Keratinocyte (primary cell): ENCODE measurements at places on chromosomes 3 and 15.

GRCh38 chr3:31249545-31249944 is 283.2 kb upstream of the STT3B start:
- no peak for DNase-seq

GRCh38 chr15:44188795-44189194 is 6.3 kb downstream of the FRMD5 start:
- DNase-seq = no peak

- no peak for DNase-seq
These were observed 558 bp upstream of the SLC30A4 start for GRCh38 chr15:45523166-45523460.

GRCh38 chr3:26799679-26800317 is 177.2 kb downstream of the LRRC3B start:
- no peak for DNase-seq

DNA sequence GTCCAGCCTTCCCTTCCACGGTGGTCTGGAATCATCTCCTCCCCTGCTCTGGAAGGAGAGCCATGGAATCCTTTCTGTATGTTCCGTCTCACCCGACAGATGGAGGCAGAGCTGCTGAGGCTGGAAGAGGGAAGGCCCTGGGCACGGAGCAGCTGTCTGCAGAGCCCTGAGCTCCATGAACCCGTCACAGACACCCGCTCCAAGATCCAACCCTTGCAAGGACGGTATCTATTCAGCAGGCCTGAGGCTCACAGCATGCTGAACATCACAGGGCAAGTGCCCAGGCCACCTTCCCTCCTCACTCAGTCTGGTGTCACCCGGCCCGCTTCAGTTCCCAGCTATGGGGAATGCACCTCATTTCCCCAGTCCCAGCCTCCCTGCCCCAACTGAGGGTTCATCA is 103.9 kb downstream of the LRIG1 start:
- no peak for DNase-seq

- DNase-seq = no peak
These were observed 4.6 kb downstream of the TIMP4 start for GRCh38 chr3:12154151-12154550.

- DNase-seq = no peak
These were observed 8.4 kb upstream of the GP5 start for GRCh38 chr3:194407423-194407822.

DNA sequence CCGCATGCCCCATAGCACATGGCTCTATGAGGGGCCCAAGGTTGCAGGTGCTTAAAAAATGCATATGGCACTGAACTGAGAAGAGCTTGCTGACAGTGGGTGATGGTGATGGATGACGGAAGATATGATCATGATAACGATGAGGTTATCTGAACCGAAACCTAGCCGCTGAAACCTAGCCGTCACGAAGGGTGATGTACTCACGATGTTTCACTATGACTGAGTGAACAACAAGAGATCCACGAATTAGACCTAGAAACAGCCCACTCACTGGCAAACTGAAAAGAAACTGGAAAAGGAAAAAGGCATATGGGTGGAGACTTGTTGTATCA is 57.6 kb upstream of the BCL6 start:
- DNase-seq = no peak

GRCh38 chr3:185089751-185090150 is 63.1 kb downstream of the C3orf70 start:
- no peak for DNase-seq

DNA sequence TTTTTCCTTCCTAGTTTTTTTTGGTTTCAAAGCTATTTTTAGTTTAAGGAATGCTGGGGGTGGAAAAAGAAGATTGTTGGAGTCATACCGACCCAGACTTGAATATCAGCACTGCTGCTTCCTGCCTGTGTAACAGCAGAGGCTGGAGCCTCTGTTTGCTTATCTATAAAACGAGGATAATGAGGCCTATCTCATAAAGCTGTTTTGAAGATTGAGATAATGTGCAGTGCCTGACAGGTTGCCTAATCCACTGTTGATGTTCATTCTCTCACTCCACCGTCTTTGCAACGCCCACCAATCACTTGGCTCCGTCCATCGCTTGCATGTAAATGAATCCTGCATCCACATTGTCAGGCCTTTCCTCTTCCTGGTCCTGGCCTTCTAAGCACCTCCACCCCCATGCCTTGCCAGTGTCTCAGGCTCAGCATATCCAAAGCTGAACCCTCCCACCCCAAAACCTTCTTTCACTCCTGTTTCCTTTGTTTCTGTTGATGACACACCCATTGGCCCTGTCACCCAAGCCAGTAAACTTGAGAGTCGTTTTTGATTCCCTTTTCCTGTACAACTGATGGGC is 94.9 kb downstream of the MEX3B start:
- DNase-seq = no peak

GRCh38 chr3:193269343-193270028 is 28.5 kb downstream of the PLAAT1 start:
- no peak for DNase-seq

DNA sequence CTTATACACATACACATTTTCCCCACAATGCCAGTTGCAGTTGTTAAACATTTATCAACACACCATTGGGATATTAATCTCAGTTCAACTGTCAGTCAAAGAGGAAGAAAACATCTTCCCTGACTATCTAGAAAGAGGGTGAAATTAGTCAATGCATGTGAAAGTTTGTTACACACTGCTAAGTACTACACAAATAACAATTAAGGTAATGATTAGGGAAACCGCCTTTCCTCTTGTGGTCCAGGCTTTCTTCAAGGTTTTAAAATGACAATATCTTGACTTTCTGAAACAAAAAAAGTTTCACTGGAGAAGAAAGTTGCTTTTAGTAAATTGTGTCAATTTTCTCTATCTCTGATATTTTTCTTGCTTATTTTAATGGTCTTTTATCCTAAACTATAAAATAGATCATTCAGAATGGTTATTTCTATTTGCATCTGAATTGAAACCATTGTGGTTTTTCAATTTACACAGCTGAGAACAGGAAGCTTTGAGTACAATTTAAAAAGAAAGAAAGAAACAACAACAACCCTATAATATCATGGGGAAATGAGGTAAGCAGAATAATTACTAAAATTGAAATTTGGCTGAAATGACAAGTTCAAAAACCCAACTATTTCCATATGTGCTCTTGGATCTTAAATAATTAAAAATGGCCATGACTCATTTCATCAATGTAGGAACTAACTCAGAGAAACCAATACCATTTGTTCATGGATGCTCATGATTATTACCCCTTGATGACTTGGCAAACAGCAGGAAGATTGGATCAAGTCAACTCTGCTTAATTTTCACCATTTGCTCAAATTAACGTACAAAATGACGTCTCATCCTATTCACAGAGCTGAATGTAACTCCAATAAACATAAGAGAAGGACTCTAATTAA is 31.7 kb downstream of the GPR149 start:
- DNase-seq = no peak

GRCh38 chr3:163878396-163878795 is 1199.9 kb downstream of the SI start:
- no peak for DNase-seq

DNA sequence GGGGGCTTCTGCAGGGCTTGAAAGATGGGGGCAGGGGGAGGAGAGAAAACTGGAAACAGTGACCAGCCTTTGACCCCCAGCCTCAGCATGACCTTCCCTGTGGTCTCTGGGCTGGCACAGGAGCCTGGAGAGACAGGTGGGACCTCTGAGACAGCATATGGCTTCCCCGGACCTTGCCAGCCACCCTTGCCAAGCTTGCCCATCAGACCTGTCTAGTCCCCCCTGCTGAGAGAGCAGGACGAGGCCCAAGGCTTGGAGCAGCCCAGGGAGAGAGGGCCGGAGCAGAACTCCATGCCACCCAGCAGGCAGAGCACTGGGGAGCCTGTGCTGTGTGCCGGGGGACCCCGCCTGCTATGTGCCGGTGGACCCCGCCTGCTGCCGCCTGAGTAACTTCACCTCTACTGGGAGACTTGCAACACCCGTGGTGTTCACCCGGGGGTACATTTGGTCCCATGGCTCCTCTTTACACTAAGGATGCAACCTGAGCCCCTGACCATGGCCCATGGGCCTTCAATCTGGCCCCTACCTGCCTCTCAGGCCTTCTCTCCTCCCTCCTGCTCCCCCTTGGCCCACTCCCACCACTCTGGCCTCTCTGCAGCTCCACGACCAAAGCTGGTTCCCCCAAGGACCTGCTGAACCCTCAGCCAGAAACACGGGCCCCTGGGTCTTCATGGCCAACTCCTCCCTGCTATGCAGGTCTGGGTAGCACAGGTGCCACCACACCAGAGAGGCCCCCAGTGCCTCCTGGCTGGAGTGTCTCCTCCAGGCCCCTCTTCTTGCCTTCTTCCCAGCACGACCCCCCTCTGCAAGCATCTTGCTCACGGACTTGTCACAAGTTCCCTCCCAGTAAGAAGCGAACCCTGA is 21.1 kb upstream of the SLC41A3 start:
- DNase-seq = no peak

DNA sequence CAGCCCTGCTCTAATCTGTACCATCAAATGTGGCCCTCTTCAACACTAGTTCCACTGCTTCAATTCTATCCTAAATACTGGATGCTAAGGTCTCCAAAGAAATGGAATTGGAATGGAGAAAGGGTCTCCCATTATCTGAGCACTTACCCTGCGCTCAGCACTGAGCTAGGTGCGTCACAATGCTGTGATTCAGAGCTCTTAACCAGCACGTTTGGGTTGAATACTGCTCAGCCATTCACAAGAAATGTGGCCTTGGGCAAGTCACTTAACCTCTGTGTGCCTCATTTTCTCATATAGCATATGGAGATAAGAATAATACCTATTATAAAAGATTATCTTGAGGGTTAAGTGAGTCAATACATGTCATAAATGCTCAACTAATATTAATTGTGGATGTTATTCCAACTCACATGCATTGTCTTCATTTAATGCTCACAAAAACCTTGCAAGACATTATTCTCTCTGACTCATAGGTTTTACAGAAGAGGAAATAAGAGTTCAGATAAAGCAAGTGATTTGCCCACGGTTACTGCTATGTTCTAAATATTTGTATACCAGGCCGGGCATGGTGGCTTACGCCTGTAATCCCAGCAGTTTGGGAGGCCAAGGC is 27.4 kb upstream of the SRGAP3 start:
- DNase-seq = peak; percentile 46
